ENCODE measurements at places on chromosomes 2 and 18. TPM values are rescaled to one million over a fixed set of nuclear protein-coding genes. Genes with fewer than 3 reads are reported as not detected.

Gene PDE1A
- total RNA-seq = 0.10 TPM

Gene SNRNP200
- total RNA-seq = 132 TPM

Gene CAVIN2
- 11.9 TPM for total RNA-seq

Gene BCL11A
- total RNA-seq = 0.04 TPM

Gene NETO1
- not detected for total RNA-seq

Gene NLRC4
- total RNA-seq = not detected

Gene CHN1
- total RNA-seq = 18.6 TPM

Gene IL1B
- 0.42 TPM for total RNA-seq

Gene RBM44
- 0.33 TPM for total RNA-seq

Gene APCDD1
- total RNA-seq = not detected

Gene TBR1
- total RNA-seq = 0.11 TPM

Gene ELOA2
- total RNA-seq = not detected

Gene GCG
- not detected for total RNA-seq

Gene TRIM43
- 0.05 TPM for total RNA-seq

Gene LYG2
- total RNA-seq = not detected

Gene SNORC
- total RNA-seq = 8.3 TPM

Gene RESP18
- total RNA-seq = not detected

Gene ATAD2B
- 6.7 TPM for total RNA-seq

Gene TMEM163
- total RNA-seq = 0.12 TPM

Gene STARD7
- 106 TPM for total RNA-seq

Gene ANKRD62
- total RNA-seq = not detected

Gene DSG1
- not detected for total RNA-seq

Gene C18orf32
- 21.0 TPM for total RNA-seq

Gene INO80C
- 20.8 TPM for total RNA-seq

Gene CD226
- total RNA-seq = 0.17 TPM

Gene PSD4
- total RNA-seq = 11.2 TPM

Gene REG1B
- not detected for total RNA-seq

Gene REG3G
- total RNA-seq = not detected

Gene SLC11A1
- 0.28 TPM for total RNA-seq

Gene MEIS1
- 1.5 TPM for total RNA-seq

Gene ITPRIPL1
- total RNA-seq = not detected

Gene ITGA4
- total RNA-seq = 3.0 TPM

Gene ZDBF2
- 1.1 TPM for total RNA-seq

All from A549 treated with DMSO at 1 μM for 4 hours (cell line).